ENCODE measurements at places on chromosomes 6 and 20.

- no peaks in the 10 kb centered on the region for H3K27me3 ChIP-seq
- DNase-seq: no peak
- no peaks in the 10 kb centered on the region for H3K4me1 ChIP-seq
- no peak overlapping the region for H3K27ac ChIP-seq
- no peak overlapping the region for H3K4me3 ChIP-seq
Measured at GRCh38 chr6:144566868-144567615, 281.9 kb downstream of the UTRN start.

- no peaks in the 10 kb centered on the region for H3K36me3 ChIP-seq
- H3K4me1 ChIP-seq: peaks cover 17% of the 10 kb centered on the region
- no peak overlapping the region for H3K27ac ChIP-seq
- no peak for DNase-seq
- H3K4me3 ChIP-seq: no peak overlapping the region
Measured at GRCh38 chr20:32282461-32282860, 5.0 kb downstream of the KIF3B start.

DNA sequence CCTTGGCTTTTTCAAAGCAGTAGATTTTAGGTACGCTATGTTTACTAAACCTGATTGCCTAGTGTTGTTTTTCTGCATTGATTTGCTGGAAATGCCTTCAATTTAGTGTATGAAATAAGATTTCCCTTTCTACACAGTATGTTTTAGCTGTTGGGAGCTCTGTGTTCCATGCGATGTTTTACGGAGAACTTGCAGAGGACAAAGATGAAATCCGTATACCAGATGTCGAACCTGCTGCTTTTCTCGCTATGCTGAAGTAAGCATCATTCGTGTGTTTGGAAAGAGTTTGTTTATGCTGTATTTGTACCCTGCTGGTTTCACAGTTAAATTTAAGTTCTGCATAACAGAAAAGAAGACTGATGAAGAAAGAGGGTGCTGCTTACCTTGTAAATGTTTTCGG is 1.9 kb downstream of the BTBD3 start:
- no peak for DNase-seq
- no peaks in the 10 kb centered on the region for H3K27me3 ChIP-seq
- H3K4me3 ChIP-seq: no peak overlapping the region
- H3K4me1 ChIP-seq: peaks cover 35% of the 10 kb centered on the region
- peaks cover 7% of the 10 kb centered on the region for H3K36me3 ChIP-seq

- no peaks in the 10 kb centered on the region for H3K36me3 ChIP-seq
- H3K4me3 ChIP-seq: no peak overlapping the region
- no peaks in the 10 kb centered on the region for H3K27me3 ChIP-seq
- peak overlapping the region; percentile 47 for H3K27ac ChIP-seq
Measured at GRCh38 chr6:34953061-34954025, 64.3 kb downstream of the ANKS1A start.

GRCh38 chr6:21404577-21404976 is 189.0 kb upstream of the SOX4 start:
- H3K4me1 ChIP-seq: no peaks in the 10 kb centered on the region
- H3K36me3 ChIP-seq: no peaks in the 10 kb centered on the region
- H3K4me3 ChIP-seq: no peak overlapping the region
- no peak overlapping the region for H3K27ac ChIP-seq
- H3K27me3 ChIP-seq: no peaks in the 10 kb centered on the region

GRCh38 chr6:27874016-27874415 is 38.2 kb downstream of the OR2B2 start:
- H3K36me3 ChIP-seq: no peaks in the 10 kb centered on the region
- no peak for DNase-seq
- H3K4me1 ChIP-seq: no peaks in the 10 kb centered on the region
- peaks cover 37% of the 10 kb centered on the region for H3K27me3 ChIP-seq
- H3K27ac ChIP-seq: peak overlapping the region; percentile 85

DNA sequence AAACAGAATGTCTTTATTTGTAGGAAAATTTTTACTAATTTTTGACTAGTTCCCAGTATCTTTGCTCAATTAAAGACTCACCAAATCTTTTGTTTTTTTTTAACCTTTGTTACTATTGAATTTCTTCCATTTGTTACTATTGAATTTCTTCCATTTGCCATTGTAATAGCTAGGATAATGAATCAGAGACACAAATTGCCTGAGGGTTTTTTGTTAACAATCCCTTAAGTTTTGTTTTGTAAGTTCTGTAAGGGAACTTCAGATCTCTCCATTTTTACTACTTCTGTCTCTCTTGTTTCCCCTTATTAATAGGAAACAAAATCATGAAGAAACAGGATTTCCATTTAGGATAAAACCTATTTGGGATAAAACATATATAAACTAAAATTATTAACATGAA is 104.3 kb downstream of the MAP3K4 start:
- H3K27ac ChIP-seq: no peak overlapping the region
- no peaks in the 10 kb centered on the region for H3K27me3 ChIP-seq
- H3K4me1 ChIP-seq: no peaks in the 10 kb centered on the region

DNA sequence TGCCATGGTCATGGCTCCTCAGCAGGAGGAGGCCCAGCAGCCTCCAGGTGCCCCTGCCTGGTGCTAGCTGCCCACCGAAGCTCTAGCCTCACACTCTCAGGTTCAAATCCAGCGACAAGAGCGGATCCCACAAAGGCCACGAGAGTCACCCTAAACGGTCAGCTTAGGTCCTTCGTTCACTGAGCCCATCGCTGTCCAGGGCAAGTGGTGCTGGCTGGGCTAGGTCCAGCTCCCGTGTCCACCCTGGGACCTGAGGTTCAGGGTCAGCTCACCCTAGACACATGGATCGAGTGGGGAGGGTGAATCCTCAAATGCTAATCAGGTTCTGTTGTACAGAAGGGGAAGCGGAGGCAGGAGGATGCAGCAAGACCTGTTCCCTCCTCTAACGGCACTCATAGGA is 171.9 kb upstream of the SULF2 start:
- DNase-seq: no peak
- H3K4me1 ChIP-seq: no peaks in the 10 kb centered on the region
- no peaks in the 10 kb centered on the region for H3K27me3 ChIP-seq
- H3K36me3 ChIP-seq: no peaks in the 10 kb centered on the region

DNA sequence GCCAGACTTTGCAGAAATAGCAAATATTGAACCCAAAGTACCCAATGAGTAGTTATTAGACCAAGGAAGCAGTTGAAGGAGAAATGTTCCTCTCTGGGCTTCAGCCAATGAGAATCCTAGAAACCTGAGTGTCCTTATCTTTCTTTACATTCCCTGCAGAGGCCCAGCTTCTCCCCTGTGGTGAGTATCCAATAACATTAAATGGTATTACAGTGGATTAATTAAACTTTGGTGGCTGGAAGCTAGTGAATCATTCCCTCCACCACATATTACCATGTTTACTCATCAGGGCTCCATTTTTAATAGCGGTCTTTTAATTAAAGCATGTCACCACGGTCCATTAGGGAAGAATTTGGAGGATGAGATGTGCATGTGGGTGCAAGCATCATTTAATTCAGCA is 74.0 kb downstream of the UNC5CL start:
- no peaks in the 10 kb centered on the region for H3K36me3 ChIP-seq
- H3K27me3 ChIP-seq: no peaks in the 10 kb centered on the region
- H3K4me1 ChIP-seq: no peaks in the 10 kb centered on the region
- H3K4me3 ChIP-seq: no peak overlapping the region
- no peak for DNase-seq
- no peak overlapping the region for H3K27ac ChIP-seq

Measured in transverse colon (tissue), 4 donors.